Activated T-helper 2 cell treated with anti-CD3 and anti-CD28 coated beads, Interferon-gamma antibody, Interleukin-2, Interleukin-4, amounts not matched to agents 10 μg/mL and 5 μg/mL and 100 μg/mL, durations not matched to agents 14 hours and 24 hours and 36 hours (primary cell): ENCODE measurements at places on chromosomes 2 and 18.

DNA sequence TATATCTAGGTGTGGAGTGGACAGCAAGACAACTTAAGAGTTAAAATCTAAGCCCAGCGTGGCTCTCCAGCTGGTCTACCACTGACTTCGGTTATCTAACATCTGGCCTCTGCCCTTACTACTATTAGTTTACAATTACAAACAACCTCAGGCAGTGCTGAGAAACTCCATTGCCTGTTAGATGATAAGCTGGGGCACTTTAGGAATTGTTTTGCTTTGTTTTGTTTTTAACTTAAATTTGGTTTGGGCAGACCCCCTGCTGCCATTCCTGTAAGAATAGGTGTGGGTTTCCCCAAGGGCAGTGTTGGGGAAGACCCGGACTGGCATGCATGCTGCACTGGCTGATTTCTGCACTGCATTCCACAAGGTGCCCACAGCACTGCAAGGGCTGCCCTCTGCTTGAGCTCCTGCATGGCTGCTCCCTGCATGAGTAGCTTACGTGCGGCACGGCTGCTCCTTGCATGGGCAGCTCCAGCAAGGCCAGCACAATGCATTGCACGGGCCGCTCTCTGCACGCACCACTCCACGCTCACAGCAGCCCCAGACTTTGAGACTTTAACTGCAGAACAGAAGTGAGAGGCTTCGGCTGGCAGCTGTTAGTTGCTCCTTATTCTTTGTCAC is 74.2 kb upstream of the SERTAD2 start:
- DNase-seq = no peak

DNA sequence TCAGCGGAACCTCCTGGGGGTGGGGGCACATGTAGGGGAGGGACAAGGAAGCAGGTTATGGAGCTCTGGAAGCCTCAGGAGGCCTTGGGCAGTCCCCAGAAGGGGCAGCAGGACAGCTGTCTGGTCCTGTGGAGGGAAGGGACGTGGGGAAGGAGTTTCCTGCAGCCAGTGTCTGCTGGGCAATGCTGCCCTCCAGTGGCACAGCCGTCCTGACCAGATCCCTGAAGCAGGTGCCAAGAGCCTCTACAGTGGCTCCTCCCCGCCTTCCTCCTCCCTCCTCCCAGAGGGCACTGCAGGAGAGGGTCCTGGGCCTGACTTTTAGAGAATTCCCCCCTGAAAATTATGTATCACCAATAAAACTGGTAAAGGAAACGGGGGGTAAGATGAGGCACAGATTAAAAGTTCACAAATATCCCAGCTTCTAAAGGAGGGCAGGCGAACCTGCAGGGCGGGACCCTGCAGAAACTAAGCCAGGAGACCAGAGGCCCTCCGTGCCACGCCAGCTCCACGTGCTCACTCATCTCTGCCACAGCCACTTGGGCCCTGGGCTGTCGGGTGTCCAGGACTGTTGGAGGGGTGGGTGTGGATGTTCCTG is 258.5 kb downstream of the TWIST2 start:
- DNase-seq = no peak

DNA sequence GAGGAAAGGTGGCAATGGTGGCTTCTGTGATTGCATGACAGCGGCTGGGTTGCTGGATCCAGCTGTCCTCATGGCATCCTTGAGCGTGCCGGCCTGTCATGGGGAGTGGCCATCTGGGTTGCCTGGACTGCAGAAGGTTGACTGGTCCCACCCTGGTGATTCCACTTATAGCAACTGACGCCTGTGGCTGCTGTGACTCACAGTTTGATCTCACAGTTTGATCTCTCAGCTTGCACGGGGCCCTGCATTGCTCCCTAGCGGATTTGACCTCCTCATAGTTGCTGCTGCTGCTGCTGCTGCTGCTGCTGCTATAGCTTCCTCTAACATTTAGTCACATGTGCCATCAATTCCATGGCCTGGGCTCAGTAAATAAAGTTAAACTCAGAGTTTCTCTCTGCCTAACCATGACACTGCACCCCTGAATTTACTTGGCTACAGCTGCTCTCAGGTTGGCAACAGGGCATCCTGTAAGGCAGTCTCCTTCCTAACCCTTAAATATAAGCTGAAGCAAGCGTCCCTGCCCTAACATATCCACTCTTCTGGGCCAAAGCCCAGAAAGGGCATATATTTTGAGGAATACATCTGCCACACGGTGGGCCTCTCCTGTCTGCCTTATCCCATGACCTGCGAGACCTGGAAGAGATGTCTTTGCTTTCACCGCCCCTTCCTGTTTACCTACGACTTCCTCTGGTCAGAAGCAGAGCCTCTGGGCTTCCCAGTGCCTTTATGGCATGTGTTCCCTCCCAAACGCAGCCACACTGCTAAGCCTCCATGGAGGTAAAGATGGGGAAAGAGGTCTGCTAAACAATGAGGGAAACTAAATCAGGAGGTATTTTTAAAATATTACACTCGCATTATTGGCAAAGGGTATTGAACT is 37.8 kb upstream of the CCDC150 start:
- no peak for DNase-seq

DNA sequence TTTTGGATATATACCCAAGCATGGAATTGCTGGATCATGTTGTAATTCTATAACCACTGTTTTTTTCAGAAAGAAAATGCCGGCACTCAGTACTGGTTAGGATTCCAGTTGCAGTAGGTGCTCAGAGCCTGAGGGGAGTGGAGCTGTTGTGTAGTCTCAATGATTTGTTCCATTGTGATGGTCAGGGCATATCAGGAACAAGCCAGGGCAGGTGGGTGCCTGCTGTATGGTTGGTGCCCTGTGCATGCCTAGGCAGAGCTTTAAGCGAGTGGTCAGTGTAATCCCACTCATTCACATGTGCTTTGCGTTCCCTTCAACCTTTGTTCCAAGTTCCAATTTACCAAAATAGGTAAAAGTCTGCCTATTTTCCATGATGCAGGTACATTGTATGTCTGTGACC is 100.9 kb downstream of the FHOD3 start:
- no peak for DNase-seq

DNA sequence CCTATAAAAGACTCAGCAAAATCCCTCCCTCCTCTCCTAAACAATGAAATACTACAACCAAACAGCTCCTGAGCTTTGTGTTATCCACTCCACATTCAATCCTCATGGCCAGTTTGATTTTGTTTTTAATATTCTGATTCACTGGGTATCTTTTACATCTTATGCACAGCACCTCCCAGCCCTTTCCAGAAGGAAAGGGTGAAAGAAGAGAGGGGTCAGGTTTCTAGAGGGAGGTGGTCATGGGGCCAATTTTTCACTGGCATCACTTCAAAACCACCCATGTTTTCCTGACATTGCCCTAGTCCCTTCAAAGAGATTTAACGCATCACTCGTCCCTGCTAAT is 315.6 kb downstream of the LPIN1 start:
- DNase-seq = no peak

DNA sequence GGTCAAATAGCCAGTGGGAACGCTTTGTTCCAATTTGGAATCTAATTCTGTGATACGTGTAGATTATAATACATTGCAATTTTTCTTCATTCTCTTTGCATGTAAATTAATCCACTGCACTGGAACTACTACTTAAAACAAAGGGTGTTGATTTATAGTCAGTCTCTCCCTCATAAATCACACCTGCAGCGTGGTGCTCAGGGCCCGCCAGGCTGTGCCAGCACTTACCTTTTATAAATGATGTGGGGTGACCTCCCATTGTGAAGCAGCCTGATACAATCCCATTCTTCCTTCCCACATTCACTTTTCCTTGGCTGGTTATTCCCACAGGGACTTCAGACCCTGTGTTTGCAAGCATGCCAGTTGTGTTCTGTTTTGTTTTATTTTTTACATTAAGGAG is 302.3 kb upstream of the ID2 start:
- no peak for DNase-seq

DNA sequence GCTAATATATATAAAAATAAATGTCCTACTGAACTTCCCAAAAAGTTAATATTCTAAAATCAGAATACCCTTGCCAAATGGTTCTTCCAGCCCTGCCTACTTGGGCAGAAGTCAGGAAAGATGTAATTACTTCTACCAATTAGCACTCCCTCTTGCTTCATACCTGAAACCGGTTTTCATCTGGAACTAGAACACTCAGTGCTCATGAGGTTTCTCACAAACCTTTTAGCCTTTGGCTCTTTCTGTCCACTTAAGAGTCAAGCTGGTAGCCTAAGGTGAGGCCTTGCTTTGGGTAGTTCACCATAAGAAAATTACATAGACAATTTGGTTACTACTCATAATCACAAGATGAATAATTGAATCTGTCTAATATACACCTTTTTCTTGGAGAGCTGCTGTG is 4.1 kb downstream of the DSG3 start:
- DNase-seq = no peak

GRCh38 chr2:175903384-175903936 is 98.6 kb downstream of the LNPK start:
- DNase-seq = no peak

GRCh38 chr2:113337809-113338208 is 59.1 kb upstream of the PAX8 start:
- no peak for DNase-seq

DNA sequence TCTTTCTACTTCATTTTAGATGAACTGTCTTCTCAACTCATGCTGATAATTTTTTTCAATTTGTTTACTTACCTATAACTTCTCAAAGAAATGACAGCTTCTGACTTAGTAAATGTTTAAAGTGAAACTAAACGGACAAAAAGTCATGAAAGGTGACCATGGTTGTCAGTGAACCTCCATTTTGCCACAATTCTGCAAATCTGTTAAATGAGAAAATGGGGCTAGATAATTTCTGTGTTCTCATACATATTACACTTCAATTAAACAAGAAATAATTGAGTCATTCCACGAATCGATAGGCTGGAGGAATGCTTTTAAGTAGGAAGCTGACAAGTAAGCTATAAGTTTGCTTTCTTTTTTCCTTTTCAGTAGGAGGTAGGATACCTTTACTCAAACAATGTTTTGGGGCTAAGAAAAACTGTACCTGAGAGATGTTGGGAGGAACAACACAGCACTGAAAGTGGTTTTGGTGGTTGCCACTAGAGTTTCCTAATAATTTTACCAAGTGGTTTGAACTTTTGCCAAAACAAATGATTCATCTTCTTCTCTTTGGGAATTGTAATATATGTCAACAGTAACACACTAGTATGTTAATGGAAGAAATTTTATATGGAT is 17.1 kb downstream of the DYNAP start:
- DNase-seq = no peak

DNA sequence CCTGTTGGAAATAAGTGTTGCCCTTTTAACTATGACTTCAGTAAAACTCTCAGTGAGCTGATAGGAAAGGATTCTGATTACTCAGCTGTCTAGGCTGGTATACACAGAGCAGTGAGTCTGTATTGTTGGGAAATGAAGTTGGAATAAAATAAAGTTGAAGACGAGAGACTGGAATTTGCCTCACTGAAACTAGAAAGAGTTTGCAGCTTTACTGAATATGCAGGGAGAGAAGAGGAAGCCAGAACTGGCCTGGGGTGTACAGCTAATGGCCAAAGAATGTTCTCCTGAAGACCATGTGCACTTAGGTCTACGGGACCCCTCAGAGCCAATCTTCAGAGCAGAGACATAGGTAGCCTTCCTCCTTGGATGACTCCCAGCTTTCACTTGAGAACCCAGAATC is 26.5 kb downstream of the EIF4E2 start:
- no peak for DNase-seq
